A172 (cell line): ENCODE measurements at places on chromosomes 3 and 15. TPM values are rescaled to one million over a fixed set of nuclear protein-coding genes. Genes with fewer than 3 reads are reported as not detected.

GRCh38 chr15:63051156-63052066 is 8.9 kb downstream of the TPM1 start:
- DNase-seq, result peak; percentile 80

- DNase-seq, result no peak
These were observed 520 bp downstream of the ZNF654 start for GRCh38 chr3:88059380-88060170.

ROBO1 gene
- total RNA-seq, result 11.2 and 12.2 TPM in 2 replicates

- no peak for DNase-seq
These were observed 48.4 kb upstream of the RPL35A start for GRCh38 chr3:197901626-197902025.

DNA sequence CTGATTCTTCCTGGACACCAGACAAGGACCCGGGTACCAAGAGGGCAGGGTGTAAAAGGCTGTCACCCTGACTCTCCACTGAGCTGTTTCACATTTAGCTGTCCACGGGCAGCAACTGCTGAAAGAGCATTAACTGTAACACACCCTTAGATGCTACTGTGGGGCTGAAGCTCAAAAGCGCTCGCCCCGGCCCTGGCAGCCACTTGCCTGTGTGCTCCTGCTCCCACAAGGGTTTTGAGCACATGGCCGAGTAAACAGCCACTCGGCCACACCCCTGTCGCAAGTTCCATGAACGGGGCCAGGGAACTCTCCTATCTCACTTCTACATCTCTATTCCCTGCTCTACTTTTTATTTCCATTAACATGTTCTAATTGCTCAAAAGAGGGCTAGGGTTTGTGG is 421.7 kb downstream of the TUSC7 start:
- no peak for DNase-seq

DNA sequence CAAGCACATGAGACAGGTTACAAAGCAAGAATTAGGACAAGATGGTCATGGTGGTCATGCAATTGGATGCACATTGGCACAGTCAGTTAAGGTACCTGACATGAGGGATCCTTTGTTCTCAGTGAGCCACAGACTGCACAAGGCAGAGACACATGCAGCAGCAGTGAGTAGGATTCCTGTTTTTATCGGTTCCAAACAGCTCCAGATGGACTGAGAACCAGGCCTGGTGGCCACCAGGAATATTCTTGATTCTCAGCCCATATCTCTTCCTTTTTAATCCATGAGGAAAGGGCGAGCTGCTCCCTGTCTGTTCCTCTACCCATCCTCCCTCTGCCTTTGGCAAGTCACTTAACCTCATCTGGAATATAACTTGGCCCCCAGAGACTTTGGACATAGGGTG is 410.8 kb downstream of the GAP43 start:
- DNase-seq, result no peak

- DNase-seq, result no peak
These were observed 26.3 kb upstream of the TFRC start for GRCh38 chr3:196108075-196108743.

DNA sequence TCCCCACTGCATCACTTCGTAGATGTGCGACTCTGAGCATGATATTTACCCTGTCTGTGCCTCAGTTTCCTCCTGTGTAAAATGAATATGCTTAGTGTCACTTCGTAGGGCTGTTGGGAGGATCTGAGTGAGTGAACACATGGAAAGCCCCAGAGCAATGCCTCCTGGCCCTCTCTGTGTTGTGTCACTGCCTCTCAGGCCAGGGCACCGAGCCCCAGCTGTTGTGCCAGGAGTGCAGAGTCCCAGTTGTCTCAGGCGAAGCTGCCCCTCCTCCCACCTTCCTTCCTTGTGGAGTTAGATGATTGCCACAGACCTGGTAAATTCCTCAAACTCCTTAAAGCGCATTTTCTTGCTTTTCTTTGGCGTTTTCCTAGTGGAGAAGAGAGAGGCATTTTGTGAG is 26.2 kb downstream of the EFCAB12 start:
- no peak for DNase-seq

DNA sequence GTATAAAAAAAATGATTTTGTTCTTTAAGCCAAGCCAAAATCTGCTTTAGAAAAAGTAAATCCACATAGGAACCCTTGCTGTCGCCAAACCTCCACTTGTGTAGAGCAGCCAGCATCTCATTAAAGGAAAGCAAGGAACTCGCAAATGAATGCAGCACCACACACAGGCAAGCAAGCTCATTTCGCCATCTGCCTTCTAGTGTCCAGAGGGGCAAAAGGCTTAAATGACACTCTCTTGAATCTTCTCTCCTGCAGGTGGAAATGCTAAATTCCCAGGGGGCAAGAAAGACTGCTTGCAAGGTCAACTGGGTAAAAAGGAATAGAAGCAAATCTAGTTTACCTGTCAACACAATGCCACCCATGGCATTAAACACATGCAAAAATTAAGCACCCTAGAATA is 2.4 kb downstream of the MB21D2 start:
- DNase-seq, result peak; percentile 71

MOBP gene
- not detected in 2 replicates for total RNA-seq

CMTM7 gene
- 8.5 and 13.9 TPM in 2 replicates for total RNA-seq
